Activated CD8-positive, alpha-beta memory T cell treated with anti-CD3 and anti-CD28 coated beads for 4 hours (primary cell): ENCODE measurements at places on chromosomes 16 and 17.

GRCh38 chr17:6269478-6269877 is 165.4 kb downstream of the AIPL1 start:
- DNase-seq: no peak

DNA sequence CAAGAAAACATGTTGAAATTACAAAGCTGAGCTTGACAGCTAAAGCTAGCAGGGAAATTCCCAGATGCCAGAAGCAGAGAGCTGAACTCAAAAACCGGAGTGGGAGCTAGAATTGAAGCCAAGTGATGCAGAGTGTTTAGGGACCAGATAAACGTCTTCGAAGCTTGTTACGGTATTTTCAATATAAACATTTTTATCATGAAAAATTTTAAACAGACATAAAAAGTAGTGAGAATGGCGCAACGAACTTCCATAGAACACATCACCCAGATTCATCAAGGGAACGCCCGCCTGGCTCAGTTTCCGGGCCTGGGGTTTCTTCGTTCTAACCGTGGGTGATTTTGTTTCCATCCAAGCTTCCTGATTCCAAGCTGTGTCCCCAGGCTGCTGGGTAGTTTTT is 18.1 kb downstream of the SPNS2 start:
- no peak for DNase-seq

DNA sequence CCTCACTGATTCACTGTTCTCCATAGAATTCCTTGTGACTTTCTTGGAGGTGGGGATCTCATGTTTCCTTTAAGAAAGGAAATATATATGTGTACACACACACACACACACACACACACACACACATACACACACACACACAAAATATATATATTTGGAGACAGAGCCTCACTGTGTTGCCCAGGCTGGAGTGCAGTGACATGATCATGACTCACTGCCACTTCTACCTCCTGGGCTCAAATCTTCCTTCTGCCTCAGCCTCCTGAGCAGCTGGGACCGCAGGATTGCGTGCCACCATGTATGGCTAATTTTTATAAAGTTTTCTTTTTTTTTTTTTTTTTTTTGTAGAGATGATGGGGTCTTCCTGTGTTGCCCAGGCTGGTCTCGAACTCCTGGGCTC is 45.9 kb downstream of the CDH13 start:
- no peak for DNase-seq

DNA sequence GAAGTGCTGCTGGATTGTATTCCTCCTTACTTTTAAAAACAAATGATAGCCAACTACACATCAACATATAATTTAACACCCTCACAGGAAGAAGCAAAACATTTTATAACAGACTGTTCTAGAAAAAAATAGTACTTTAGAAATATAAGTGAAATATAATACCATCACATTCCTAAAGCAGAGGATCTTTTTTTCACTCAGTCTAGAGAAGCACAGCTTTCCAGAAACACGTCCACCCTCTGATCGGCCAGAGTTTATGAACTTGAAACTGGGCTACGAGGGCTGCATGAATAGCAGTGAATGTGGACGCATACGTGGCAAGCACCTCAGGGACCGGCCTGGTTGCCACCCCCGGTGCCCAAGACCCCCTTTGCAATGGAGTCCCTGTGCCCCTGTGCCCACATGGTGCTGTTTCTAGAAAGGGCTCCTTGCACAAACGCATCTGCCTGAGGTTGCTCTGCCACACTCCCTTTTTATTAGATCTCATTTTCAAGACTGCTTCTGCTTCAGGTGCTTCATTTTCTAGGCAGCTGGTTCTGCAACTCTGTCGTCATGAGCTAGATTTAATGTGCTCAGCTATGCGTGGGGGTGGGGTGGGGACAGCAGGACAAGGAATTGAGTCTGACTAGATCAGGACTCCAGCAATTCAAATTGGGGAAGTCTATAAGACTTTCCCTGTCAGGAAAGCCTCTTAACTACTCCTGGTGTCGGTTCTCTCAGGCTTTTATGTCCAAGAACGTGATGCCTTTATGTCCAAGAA is 29.1 kb upstream of the ERN1 start:
- DNase-seq: no peak

- no peak for DNase-seq
These were observed 306.5 kb upstream of the ZFHX3 start for GRCh38 chr16:73354434-73354833.

DNA sequence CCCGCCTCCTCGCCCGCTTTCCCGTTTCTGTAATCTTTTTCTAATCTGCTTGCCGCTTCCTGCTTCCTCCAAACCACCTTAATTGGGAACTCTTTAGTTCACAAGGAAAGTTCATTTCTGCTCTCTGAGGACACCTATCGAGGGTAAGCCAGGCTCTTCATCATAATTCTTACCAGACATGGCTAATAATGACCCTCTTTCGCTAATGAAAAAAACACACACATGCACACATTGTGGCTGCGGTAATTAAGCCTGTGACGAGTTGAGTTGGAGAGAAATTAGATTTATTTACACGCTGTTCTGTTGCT is 100.6 kb downstream of the ZNF423 start:
- DNase-seq: no peak

DNA sequence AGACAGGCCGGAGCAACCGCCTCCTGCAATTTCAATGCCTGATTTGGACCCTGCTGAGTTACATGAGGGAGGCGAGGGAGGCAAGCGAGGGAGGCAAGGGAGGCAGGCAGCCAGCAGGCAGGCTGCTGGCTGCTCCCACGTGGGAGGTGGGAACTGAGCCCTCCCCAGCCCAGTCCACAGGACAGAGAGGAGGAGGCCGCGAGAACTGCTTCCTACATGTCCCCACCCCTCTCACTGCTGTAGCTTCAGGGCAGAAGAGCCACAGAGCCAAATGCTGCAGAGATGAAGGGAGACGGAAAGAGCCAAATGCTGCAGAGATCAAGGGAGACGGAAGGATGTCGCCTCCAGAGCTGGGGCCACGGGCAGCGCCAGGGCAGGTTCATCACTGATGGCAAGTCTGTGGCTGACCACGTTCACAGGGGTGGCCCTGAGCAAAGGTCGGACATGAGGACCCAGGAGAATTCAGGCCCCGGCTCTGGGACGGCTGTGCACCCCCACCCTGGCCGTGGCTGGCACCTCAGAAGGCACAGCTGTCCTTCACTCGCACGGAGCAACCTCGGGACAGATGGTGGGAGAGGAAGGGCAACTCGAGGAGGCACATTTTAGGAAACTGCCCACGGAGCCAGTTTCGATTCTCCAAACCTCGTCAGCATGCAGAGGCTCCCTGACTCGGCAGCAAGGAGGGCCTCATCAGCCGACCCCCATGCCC is 21.5 kb downstream of the RPH3AL start:
- DNase-seq: no peak

- DNase-seq: no peak
These were observed 3.5 kb upstream of the MTHFSD start for GRCh38 chr16:86558355-86559193.

GRCh38 chr16:86065711-86066110 is 166.7 kb downstream of the IRF8 start:
- no peak for DNase-seq

DNA sequence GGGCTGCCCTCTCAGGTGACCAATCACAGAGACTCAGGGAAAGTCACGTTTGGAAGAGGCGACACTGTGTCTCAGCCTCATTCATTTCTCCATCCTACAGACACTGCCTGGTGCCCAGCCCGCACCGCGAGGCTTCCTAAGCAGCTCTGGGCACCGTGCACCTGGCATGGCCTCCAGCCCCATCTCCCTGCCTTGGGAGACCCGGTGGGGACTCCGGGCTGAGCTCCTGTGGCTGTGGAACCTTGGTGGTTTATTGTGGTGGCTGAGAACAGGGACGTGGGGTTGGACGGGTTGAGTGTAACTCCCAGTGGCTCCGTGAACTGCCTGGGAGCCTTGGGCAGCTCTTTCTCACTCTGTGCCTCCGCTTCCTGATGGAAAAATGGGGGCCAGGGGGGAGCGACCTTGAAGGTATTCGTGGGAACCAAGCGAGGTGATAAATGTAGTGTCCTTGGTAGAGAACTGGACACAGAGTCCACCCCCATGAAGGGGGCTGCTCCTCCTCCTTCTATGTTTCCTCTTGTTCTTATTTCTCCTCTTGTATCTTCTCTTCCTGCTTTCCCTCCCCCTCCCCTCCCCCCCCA is 215.4 kb downstream of the SEC14L1 start:
- no peak for DNase-seq

DNA sequence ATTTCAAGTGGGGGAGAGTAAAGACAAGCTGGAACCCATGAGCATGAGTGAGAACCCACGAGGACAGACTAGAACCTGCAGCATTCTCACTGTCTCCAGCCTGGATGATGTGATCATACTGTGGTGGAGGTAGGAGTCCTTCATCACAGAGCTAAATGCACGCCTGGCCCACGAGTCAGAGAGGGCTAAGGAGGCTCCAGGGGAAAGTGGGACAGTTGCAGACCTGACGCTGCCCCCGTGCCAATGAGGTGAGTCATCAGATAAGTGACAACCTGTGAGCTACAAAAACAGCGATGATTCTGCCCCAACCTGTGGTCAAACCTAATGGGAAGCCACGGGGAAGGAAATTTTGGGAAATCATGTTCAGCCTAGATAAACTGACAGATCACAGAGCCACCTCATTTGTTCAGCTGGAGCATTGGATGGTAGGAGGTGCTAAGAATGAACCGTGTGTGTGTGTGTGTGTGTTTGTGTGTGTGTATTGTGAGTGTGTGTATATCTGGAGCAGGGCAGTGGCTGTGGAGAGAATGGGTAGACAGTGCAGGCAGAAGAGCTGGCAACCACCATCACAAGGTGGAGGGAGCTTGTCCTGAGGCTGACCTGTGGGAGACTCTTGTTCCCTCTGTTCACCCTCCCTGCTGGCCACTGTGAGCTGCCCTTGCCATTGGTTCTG is 131.8 kb downstream of the UTP18 start:
- no peak for DNase-seq

GRCh38 chr16:10465821-10466220 is 80.0 kb downstream of the ATF7IP2 start:
- no peak for DNase-seq

DNA sequence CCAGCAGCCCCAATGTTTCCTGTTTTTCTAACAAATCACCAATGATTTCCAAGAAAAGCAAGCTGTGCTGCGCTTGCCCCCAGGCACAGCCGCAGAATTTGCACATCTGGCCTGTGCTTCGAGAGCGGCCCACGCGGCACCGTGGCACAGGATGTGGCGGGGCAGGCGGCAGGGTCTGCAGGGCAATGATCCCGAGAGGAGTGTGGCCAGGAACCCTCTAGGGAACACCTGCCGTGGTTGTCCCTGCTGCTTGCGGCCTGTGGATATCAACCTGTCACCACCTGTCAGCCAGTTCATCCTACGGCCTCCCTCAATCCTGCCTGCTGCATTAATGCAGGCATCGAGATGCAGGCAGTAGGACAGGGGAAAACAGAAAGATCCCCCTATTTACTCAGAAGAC is 24.0 kb downstream of the PIK3R5 start:
- peak; percentile 46 for DNase-seq

GRCh38 chr17:8818654-8819330 is 19.6 kb upstream of the MFSD6L start:
- DNase-seq: no peak

- DNase-seq: no peak
These were observed 166.0 kb upstream of the GSE1 start for GRCh38 chr16:85446951-85447692.

GRCh38 chr16:78376452-78376851 is 277.0 kb downstream of the WWOX start:
- no peak for DNase-seq

DNA sequence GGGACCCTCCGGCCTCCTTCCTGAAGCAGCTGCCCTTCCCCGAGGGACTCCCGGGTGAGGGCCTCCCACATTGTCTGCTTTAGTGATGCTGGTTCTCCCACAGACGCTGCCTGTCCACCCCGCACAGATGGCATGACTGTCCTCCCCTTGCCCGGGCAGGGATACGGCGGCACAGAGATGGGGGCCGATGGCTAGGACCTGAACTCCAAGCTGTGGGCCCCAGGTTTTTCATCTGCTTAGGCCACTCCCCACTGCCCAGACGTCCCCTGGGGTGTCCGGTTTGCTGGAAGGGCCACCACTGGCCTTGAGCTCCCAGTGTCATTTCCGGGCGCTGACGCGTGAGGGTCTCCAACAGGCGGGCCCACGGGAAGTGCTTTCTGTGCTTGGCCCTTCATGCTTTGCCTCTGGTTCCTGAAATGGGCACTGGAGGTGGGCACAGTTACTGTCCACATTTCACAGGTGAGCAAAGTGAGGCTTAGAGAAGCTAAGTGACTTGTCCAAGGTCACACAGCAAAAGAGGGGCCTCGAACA is 87.4 kb upstream of the CBX4 start:
- DNase-seq: no peak

DNA sequence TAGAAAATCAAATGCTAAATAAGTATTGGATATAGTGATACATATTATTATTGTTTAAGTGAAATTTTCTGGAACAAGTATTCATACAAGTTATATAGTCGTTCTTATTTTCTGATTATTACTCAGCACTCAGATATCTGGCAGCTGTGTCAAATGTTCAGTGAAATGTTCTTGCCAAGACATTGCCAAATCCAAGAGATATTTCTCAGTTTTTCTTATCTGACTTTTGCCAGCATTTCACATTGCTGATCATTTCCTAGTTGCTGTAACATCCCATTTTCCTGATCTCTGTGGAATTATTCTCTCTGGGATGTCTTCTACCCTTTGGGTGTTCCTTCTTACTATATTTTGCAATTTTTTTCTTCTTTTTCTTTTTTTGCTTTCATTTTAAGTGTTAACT is 262.3 kb downstream of the KIF2B start:
- DNase-seq: no peak

DNA sequence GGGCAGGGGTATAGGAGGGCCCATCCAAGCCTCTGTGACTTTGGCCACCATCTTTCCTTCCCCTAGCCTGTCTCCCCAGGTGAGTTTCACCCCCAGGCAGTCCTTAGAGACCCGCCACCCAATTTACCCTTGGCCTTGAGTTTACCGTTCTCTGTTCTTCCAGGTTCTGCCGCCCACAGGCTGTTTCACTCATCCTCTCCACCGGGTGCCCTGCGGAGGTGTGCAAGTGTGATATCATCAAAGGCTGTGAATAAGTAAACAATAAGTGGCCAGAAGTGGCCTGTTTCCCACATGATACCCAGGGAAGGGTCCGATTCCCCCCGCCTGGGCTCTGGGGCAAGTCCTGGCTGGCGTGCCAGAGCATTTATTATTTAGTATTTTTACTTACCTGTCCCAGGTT is 15.1 kb upstream of the TLCD3B start:
- DNase-seq: no peak

GRCh38 chr17:73821665-73822064 is 177.4 kb upstream of the SDK2 start:
- no peak for DNase-seq

- DNase-seq: no peak
These were observed 121.0 kb upstream of the TOB1 start for GRCh38 chr17:50986989-50987660.

GRCh38 chr16:54879681-54880080 is 51.0 kb upstream of the IRX5 start:
- DNase-seq: no peak

- no peak for DNase-seq
These were observed 6.2 kb downstream of the SHBG start for GRCh38 chr17:7636163-7636562.

DNA sequence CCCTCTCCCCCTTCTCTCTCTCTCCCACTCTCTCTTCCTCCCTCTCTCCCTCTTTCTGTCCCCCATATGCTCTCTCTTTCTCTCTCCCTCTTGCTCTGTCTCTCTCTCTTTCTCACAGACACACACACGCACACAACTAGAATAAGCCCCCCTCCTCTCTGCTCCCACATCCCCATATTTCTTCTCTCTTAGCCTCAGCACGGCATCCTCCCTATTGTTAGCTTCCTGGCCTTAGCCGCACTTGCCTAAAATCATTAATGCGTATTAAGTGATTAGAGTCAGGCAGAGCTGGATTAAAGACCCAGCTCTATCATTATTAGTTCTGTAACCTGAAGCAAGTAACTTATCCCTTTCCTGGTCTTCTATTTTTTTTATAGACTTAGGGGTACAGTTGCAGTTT is 319.0 kb upstream of the C16orf82 start:
- no peak for DNase-seq
